Germinal center (tissue), 1 donor: ENCODE measurements at places on chromosomes 12 and 14.
A peak's percentile ranks its signal among the peaks of the same experiment; 100 is the strongest.

- no peak for DNase-seq
Measured at GRCh38 chr12:105569886-105570285, 239.4 kb downstream of the C12orf75 start.

GRCh38 chr14:105069871-105070759 lies 4.9 kb upstream of the GPR132 start:
- DNase-seq: no peak

DNA sequence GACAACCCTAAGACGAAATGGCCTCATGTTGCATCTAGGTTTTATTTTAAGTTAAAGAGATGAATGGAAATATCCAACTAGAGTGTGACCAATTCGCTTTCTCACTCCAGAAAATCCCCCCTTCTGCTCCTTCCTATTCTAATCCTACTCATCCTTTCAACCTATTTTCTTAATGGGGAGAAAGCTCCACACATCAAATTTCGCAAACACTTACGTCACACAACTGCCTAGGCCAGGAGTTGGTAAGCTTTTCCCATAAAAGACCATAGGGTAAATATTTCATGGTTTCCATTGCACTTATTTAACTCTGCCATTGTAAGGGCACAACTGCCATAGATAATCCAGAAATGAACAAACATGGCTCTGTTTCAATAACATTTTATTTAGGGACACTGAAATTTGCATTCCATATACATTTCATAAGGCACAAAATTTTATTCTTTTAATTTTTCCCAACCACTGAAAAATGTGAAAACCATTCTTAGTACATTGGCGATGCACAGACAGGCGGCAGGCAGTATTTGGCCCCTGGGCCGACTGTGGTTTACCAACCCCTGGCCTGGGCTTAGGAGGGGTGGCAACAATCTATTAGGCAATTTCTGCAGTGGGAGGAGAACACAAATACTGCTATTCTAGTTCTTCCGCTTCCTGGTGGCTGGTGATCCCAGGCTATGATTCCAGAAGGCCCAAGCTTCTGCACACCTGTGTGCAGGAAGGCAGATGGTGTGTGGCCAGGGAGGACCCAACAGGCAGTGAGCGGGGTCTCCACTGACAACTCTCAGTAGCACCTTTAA lies 67.2 kb upstream of the FOXN3 start:
- DNase-seq: no peak

GRCh38 chr12:130764475-130765185 lies 48.5 kb upstream of the RIMBP2 start:
- DNase-seq: no peak

DNA sequence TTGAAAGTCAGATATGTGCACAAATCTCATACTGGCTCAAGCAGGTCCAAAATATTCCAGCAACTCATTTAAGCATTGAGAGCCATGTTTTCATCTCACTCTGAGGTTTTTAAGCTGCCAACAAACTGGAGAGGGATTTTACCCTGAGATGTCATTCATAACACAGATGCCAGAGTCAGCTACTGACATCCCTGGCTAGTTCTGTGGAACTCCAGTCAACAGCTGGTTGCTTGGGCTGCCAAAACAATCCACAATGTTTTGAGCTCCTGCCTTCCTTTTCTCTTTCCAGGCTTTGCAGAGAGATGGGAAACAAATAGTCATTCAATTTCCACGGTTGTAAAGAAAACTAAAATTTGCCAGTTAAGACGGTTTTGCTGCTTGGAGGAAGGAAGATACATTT lies 621.2 kb upstream of the FBXO33 start:
- DNase-seq: no peak

DNA sequence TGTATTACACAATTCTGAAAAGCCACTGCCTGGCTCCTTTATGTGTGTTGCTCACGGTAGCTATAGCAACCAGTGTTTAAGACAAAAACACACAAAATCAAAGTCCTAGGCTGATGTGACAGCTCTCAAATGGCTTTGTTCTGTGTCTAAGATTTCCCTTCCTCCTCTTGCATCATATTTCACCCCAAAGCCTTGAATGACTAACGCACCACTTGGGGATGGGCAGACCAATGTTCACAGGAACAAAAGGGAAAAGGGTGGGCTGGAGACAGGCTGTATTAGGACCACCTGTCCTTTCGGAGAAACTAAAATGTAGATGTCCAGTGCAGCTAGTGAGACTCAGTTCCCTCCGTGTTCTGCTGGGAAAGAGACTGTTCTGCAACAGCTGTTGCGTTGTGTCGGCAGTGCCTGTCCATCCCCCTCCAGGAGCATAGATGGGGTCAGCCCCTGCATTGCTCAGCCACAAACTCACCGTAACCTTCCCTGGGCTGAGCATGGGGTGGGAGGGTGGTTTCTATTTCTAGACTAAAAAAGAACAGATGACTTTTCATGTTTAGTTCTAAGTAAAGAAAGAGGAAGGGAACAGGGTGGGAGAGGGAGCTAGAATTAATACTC lies 26.8 kb upstream of the DAAM1 start:
- no peak for DNase-seq

GRCh38 chr14:28773176-28773575 lies 6.6 kb downstream of the FOXG1 start:
- no peak for DNase-seq

GRCh38 chr12:24845615-24846014 lies 103.3 kb downstream of the BCAT1 start:
- DNase-seq: no peak

- DNase-seq: no peak
Measured at GRCh38 chr12:16034136-16034817, 123.1 kb downstream of the DERA start.

DNA sequence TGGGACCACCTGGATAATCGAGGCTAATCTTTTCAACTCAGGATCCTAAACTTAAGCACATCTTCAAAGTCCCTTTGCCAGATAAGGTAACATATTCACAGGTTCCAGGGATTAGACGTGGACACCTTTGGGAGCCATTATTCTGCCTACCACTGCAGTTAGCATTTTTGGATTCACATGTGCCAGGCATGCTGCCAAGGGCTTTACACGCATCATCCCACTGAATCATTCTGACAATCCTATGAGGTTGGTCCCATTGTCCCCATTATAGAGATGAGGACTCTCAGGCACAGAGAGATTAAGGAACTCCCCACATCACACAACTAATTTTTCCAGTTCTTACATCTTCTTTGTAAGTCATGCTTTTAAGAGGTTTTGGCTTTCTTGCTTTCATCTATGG lies 34.5 kb downstream of the RTN1 start:
- DNase-seq: no peak

DNA sequence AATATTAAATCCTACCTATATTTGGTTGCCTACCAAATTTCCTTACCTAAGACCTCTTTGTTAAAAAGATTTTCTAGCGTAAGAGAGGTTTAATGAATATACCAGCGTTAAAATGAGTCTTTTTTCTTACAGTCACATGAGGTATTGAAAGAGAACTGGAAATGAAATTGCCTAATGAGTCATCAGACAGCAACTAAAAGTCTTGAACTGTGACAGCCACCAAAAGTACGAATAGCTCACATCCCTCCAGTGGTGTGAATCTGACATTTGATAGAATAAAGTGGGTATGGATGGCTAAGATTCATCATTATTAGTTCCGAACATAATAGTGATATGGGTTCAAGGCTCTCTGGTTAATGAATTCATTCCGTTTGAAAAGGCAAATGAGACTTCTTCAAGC lies 1297.3 kb downstream of the AACS start:
- DNase-seq: no peak

DNA sequence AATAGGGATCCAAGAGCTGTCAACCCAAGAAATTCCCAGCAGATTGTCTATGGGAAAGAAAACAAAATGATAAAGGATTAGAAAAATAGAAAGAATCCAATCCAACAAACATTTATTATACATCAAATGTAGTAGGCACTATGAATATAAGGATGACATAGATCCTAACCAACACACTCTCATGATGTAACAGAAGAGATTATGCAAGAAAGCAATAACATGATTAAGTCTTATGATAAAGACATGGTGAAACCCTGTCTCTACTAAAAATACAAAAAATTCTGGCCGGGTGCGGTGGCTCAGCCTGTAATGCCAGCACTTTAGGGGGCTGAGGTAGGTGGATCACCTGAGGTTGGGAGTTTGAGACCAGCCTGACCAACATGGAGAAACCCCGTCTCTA lies 2.7 kb downstream of the MED6 start:
- no peak for DNase-seq

GRCh38 chr12:2177751-2178150 lies 125.0 kb downstream of the CACNA1C start:
- DNase-seq: no peak

DNA sequence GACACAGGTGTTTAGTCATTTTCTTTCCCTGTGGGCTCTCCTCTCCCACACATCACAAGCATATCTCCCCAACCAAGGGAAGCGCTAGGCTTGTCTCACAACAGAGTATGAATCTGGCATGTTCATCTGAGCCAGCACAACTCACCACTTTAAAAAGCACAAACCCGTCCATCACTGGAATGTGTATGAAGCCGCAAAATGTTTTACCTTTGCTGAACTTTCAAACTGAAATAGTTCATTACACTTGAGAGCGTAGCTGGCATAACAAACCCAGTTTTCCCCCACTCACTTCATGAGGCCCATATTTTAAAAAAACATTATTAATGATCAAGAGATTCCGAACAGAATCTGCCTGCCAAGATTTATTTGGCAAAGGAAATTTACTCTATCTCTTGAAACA lies 15.8 kb downstream of the NID2 start:
- no peak for DNase-seq

DNA sequence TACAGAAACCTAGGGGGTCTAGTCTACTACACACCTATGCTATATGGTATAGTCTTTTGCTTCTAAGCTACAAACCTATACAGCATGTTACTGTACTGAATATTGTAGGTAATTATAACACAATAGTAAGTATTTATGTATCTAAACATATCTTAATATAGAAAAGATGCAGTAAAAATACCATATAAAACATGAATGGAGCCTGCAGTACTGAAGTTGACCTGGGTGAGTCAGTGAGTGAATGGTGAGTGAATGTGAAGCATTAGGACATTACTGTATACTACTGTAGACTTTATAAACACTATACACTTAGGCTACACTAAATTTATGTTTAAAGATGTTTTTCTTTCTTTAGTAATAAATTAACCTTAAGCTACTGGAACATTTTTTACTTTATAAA lies 13.1 kb upstream of the ABCD2 start:
- DNase-seq: no peak

GRCh38 chr12:94718114-94718513 lies 67.8 kb upstream of the TMCC3 start:
- DNase-seq: no peak

DNA sequence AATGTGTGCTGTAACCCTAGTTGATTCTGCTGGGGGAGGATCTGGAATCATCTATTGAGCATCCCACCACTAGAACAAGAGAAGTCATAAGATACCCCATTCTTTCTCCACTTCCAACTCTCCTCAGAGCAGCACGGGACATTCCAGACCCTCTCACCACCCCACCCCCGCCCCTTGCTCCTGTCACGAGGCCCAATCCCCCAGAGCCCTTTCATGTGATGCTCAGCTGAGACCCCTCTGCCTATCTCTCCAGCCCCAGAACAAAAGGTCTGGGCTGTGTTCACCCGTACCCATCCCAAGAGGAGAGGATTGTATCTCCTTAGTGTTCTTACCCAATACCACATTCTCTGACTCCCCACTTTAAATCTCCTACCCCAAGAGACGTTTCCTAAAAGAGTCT lies 602 bp downstream of the PMEL start:
- no peak for DNase-seq

- peak; percentile 77 for DNase-seq
Measured at GRCh38 chr12:48996794-48997718, 2.1 kb downstream of the DDN start.

GRCh38 chr14:46325157-46325556 lies 326.4 kb downstream of the RPL10L start:
- no peak for DNase-seq

DNA sequence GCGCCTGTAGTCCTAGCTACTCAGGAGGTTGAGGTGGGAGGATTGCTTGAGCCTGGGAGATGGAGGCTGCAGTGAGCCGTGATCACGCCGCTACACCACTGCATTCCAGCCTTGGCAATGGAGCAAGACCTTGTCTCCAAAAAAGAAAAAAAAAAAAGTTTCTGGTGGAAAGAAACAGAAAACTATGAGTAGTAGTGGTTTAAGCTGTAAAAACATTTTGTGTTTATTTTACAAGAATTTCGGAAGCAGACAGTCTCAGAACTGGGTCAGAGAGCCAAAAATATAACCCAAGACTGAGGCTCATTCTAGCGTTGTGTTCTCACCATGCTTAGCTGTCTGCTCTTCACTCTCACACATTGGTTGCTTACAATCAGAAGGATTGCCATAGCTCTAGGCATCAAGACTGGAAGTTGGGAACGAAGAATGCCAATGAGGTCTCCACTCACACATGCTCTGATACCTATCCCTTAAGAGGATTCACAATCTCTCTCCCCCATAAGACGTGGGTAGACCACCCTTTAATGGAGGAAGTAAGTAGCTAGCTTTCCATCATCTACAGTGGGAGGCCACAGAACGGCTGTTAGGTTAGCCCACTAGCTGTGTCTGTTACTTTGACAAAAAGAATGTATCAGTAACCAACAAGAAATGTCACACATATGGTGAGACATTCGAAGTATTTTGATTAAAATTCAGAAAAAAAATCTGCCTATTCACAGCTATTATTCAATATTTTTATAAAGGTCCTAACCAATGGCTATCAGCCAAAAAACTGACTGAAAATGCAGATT lies 117.6 kb upstream of the RASSF8 start:
- no peak for DNase-seq

DNA sequence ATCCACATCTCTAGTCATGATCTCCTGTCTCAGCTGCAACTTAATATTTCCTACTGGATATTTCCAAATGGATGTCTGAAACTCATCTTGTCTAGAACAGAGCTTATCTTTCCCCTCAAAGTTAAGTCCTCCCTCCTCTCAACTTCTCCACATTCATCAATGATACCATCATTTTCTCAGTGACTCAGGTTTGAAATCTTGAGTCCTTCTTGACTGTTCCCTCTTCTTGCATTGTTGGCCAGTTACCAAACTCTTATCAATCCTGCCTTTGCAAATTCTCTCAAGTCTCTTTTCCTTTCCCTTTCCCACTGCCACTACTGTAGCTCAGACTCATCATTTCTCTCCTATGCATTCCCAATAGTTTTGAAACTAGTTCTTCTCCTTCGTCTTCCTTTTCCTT lies 14.3 kb upstream of the CHURC1 start:
- DNase-seq: no peak

GRCh38 chr12:90129366-90130030 lies 420.9 kb upstream of the ATP2B1 start:
- DNase-seq: no peak

GRCh38 chr14:73741386-73741875 lies 27.2 kb upstream of the PNMA1 start:
- DNase-seq: peak; percentile 72

DNA sequence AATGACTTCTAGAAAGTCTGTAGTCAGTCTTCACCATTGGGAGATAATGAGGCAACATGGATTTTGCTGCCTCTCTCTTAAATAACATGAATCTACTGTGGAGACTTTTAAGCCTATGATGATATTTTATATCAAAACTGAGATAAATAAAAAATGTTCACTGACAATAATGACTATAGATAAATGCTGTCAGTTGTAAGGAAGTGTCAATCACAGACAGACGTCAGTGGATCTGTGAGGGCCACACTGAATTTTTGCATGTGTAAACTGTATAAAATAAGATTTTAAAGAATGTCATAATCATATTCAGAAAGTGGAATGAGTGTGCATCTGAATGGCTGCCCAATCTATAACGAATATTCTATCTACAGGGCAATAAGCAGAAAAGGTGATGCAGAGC lies 364.0 kb downstream of the NRXN3 start:
- DNase-seq: no peak

GRCh38 chr14:74140374-74140850 lies 55.7 kb downstream of the LIN52 start:
- peak; percentile 13 for DNase-seq
